ENCODE measurements at places on chromosomes 3 and 15.
A peak's percentile ranks its signal among the peaks of the same experiment; 100 is the strongest.

GRCh38 chr15:48266024-48266689, 60.1 kb downstream of the SLC12A1 start:
- peak; percentile 7 for DNase-seq

GRCh38 chr3:21621181-21621651, 129.8 kb downstream of the ZNF385D start:
- no peak for DNase-seq

- DNase-seq, result peak; percentile 73
Observed at GRCh38 chr15:84715441-84716035, 401 bp downstream of the SEC11A start.

GRCh38 chr15:66865622-66866611, 163.9 kb downstream of the SMAD6 start:
- DNase-seq, result no peak

- no peak for DNase-seq
Observed at GRCh38 chr15:100332231-100332630, 9.5 kb downstream of the ADAMTS17 start.

- DNase-seq, result peak; percentile 69
Observed at GRCh38 chr3:135895106-135895733, 70.3 kb upstream of the PPP2R3A start.

- DNase-seq, result no peak
Observed at GRCh38 chr3:141419946-141420345, 51.6 kb downstream of the ZBTB38 start.

DNA sequence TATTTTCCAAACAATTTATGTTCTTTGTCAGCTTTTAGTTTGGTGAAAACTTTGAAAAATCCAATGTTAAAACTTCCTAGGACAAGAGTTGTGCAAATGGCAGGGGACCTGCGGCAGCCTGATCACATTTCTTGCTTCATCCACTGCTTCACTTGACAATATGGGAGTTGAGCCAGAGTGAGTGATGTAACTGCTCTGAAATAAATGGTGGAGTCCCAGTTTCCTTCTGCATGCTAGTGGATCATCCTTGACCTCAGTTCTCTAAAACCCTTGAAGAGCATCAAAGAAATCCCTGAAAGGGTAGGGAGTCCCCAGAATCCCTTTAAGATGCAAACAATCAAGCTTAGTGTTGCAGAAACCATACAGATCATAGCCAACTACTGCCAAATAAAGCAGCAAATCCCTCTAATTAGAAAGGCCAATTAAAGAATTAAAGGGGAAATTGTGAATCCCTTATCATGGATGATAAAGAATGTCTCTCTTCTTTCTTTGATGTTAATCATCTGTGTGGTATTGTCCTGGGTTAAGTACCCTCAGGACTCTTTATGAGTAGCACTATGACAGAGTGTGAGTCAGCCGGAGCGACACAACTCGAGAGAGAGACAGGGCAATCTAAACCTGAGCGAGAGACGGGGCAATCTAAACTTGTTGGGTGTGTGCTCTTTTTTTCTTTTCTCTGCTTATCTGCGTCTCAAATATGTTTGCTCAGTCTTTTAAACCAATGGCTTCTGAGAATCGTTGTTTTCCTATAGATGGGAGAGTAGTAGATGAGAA, 41.8 kb upstream of the GAP43 start:
- peak; percentile 10 for DNase-seq

DNA sequence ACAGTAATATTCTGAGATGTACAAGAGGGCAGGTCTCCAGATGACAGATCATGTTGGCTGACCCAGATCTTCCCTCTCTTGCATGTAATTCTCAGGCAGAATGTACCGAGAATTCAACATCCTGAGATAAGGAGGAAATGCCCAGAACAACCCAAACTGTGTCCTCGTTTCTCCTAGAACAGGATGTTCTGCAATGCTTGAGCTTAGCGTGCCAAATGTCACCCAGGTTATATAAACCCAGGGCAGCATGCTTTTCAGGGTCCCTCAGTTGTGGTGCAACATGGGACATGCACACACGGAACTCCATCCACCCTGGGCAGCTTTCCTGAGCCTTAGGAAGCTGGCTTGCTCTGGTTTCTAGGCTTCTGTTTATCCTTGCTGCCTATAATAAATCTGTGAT, 102.1 kb upstream of the CMC1 start:
- no peak for DNase-seq

DNA sequence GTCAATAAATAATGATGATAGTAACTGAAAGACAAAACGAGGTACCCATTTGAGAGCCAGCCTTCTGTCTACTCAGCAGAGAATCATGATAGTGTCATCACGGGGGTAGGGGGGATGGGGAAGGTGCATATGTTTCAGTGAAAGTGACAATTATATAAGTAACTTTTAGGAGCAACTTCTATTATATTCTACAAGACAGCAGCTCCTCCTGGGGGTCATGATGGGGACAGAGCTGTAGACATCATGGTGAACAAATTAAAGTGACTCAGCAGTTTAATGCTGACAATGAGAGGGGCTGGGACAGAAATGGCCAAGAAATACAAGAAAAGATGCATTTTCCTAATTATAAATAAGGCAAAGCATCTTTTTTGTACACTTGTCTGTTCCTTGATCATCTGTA, 11.8 kb downstream of the CAPN3 start:
- DNase-seq, result peak; percentile 9

GRCh38 chr3:133271539-133271938, 128.3 kb upstream of the BFSP2 start:
- no peak for DNase-seq

DNA sequence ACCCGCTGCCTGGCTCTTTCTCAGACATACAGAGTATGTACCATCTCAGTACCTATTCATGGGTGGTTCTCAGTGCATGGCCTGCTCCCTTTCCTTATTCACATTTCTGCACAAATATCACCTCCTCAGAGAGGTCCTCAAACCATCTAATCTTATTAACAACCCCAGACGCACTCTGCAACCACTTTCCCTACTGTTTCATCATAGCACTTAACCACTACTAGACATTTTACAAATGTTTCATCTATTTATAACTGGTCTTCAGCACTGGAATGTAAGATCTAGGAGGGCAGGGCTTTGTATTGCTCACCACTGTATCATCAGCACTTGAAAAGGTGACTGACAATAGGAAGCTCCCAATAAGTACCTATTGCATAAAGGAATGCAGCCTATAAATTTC, 45.1 kb downstream of the TNIK start:
- no peak for DNase-seq

DNA sequence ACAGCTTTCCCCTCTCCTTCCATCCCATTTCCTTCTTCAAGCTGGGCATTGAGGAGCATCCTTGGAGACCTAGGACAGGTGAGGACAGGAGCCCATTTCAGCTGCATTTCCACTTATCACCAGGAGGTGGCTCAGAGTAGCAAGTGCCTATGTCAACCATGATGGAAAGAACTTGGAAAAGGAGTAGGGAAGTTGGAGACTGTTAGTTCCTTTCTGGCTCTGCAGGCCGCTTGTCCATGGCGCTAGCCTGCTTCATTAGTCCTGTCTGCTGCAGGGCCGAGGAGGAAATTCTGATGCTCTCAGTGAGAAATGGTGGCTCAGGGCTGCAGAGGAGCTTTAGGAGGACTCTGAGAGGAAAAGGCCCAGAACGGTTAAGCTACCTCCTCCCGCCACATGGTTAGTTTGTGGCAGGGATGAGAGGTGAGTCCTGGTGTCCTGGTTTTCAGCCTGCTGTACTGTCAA, 7.0 kb upstream of the CD276 start:
- DNase-seq, result peak; percentile 59

GRCh38 chr15:65416845-65417416, 5.8 kb downstream of the IGDCC4 start:
- no peak for DNase-seq

- no peak for DNase-seq
Observed at GRCh38 chr3:23254835-23255234, 51.7 kb downstream of the UBE2E2 start.

DNA sequence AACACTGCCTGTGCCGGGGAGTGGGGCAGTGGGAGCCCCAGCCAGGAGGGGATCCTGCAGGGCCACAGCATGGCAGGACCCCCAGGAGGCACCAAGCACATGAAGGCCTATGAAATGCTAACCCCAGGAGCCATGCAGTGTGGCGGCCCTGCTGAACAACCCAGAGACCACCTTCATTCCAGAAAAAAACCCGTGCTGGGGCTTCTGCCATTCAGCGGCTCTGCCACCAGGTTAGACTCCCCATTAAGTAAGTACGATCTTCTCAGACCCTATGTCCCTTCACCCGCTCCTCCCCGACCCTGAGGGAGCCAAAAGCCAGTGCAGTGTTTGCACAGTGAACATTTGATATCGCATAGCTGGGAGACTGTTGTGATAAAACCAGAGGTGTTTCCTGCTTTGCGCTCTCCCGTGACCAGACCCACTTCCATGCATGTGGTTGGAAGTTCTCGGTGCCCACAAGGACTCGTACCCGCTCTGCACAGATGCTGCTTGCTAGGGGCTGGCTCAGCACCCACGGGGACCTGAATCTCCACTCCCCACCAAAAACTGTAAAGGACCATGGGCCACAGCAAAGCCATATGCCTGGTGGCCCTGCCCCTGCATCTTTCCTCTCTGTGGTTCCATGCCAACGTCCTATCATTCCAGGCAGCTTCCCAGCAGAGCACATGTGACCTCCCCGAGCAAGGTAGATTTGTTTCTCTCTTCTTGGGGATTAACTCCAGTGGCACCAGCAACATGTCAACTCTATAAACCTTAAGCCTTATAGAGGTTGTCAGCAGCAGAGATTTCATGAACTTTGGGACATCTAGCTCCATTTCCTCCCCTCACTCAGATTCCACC, 5.3 kb downstream of the PLA2G4D start:
- no peak for DNase-seq

GRCh38 chr3:278300-279064, 81.9 kb downstream of the CHL1 start:
- DNase-seq, result no peak

- DNase-seq, result peak; percentile 47
Observed at GRCh38 chr3:130894130-130894985, 474 bp downstream of the ATP2C1 start.

DNA sequence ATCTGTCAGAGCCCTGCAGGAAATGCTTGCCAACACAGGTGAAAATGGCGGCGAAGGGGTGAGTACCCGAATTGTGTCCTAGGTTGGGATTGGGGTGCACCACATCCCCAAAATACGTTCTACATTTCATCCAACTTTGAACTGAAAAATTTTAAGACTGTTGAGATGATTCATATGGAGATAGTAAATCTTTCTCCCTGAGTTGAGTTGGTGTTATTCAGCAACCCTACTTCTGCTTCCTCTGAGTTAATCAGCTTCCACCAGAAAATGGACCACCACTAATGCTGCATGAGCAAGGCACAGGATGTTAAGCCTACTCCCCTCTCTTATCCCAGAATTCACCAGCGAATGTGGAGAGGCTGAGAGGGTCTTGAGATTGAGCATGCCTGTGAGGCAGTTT, 192.9 kb downstream of the RYR3 start:
- no peak for DNase-seq

- DNase-seq, result no peak
Observed at GRCh38 chr3:168029705-168030104, 66.0 kb downstream of the GOLIM4 start.

- DNase-seq, result no peak
Observed at GRCh38 chr3:51191768-51192167, 193.3 kb upstream of the MANF start.

- no peak for DNase-seq
Observed at GRCh38 chr3:100782348-100782747, 73.1 kb downstream of the TFG start.

DNA sequence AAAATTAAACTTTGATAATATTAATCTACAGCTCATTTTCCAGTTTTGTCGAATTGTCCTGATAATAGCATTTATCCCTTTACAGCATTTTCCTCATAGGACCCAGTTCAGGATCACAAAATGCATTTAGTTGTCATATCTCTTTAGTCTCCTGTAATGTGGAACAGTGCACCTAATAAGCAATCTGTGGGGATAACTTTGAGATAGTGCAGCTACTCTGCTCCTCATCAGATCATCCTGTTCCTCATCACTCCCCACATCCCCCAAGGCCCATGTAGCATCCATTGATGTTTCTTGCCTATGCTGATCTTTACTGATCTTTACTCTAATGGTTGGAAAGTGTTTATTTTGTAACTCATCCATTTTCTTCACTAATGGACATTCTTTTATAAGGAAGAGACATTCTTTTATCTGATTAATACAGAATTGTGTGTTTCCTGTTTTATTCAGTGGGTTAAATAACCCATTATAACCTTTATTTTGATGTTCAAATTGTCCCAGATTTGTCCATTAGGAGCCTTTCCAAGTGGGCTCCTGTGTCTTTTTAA, 7.5 kb downstream of the RNF111 start:
- DNase-seq, result no peak

- DNase-seq, result no peak
Observed at GRCh38 chr3:125191256-125191655, 21.3 kb downstream of the SLC12A8 start.

GRCh38 chr3:52240059-52240885, 1.3 kb upstream of the TWF2 start:
- peak; percentile 88 for DNase-seq

DNA sequence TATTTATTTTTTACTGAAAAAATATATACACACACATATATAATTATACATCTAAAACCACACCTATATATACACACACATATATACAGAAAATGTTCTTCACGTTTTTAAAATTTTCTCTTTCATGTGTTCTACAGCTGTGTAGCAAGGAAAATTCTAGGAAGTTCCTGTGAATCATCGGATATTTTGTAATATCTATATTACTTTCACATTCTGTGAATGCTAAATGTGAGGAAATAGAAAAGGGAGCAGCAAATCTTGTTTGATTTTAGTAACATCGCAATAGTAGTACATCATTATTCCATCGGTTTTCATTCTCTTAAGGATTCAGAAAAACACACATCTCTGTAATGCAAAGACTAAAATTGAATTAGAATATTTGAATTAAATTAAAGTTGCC, 836.8 kb upstream of the NECTIN3 start:
- no peak for DNase-seq

GRCh38 chr3:37626736-37627565, 234.7 kb upstream of the CTDSPL start:
- DNase-seq, result no peak

GRCh38 chr3:4411236-4411635, 55.8 kb downstream of the SUMF1 start:
- no peak for DNase-seq

- peak; percentile 3 for DNase-seq
Observed at GRCh38 chr15:62879770-62880169, 162.8 kb upstream of the TPM1 start.

DNA sequence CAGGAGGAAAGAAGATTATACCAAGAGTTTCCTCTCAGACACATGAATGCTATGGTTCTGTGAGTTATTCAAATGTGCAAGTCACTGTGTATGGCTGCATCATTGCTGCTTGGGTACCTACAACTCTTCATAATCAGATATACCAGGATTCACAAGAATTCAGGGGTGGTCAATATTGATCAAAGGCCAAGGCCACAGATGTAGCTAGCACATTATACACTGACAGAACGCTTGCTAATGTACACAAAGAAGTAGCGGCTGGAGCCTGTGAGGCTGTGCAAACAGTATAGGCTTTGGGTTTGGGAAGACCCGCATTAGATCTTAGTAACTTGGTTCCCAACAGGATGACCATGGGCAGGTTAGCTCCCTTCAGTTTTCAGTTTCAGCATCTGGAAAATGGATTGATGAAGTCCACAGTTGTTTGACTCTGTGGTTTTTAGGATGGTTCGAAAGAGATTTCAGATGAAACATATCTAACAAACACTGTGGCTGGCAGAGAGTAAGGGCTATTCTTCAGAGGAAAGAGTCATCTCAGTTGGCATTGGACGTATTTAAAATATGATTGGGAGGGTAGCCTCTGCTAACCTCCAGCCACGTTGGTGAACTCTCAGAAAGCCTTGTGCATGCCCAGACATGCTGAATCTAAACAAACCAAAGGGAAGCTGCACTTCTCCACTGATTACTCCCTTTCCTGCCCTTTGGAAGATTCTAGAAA, 748.7 kb upstream of the CFAP20DC start:
- no peak for DNase-seq

- no peak for DNase-seq
Observed at GRCh38 chr3:52931889-52932288, 34.5 kb upstream of the STIMATE start.
